PC-3 (cell line): ENCODE measurements at places on chromosomes 13 and 19. TPM values are rescaled to one million over a fixed set of nuclear protein-coding genes. Genes with fewer than 3 reads are reported as not detected.

- H3K27ac ChIP-seq = no peak overlapping the region
- H3K27me3 ChIP-seq = no peaks in the 10 kb centered on the region
- H3K4me1 ChIP-seq = peaks cover 13% of the 10 kb centered on the region
- DNase-seq = no peak
- H3K36me3 ChIP-seq = no peaks in the 10 kb centered on the region
Measured at GRCh38 chr13:100872761-100873160, 198.2 kb upstream of the TMTC4 start.

DNA sequence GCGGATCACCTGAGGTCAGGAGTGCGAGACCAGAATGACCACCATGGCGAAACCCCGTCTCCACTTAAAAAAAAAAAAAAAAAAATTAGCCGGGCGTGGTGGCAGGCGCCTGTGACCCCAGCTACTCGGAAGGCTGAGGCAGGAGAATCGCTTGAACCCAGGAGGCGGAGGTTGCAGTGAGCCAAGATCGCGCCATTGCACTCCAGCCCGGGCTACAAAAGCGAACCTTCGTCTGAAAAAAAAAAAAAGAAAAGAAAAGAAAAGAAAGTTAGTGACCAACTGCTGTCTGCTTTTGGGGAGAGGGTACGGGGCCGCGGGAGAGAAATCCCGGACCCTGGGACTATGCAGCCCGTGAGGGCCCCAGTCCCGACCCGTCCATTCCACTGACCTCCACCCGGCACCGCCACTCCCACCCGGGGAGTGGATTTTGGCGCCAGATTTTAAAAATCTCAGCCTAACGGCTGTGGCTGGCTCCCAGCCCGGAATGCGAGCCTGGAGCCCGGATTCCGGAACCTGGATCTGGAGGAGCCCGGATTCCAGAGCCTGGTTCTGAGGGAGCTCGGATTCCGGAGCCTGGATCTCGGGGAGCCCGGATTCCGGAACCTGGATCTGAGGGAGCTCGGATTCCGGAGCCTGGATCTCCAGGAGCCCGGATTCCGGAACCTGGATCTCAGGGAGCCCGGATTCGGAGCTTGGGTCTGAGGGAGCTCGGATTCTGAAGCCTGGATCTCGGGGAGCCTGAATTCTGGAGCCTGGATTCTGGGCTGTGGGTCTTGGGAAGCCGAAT lies 6.1 kb upstream of the LMNB2 start:
- no peaks in the 10 kb centered on the region for H3K27me3 ChIP-seq
- peak overlapping the region; percentile 71 for H3K27ac ChIP-seq
- no peaks in the 10 kb centered on the region for H3K36me3 ChIP-seq
- peak; percentile 95 for DNase-seq

- H3K4me1 ChIP-seq = no peaks in the 10 kb centered on the region
- DNase-seq = no peak
- H3K4me3 ChIP-seq = no peak overlapping the region
- no peaks in the 10 kb centered on the region for H3K27me3 ChIP-seq
- no peak overlapping the region for H3K27ac ChIP-seq
- no peaks in the 10 kb centered on the region for H3K36me3 ChIP-seq
Measured at GRCh38 chr19:5196832-5197231, 143.8 kb downstream of the PTPRS start.

GRCh38 chr13:51066091-51066831 lies 44.8 kb downstream of the C13orf42 start:
- peak; percentile 16 for DNase-seq
- H3K27me3 ChIP-seq = no peaks in the 10 kb centered on the region
- no peak overlapping the region for H3K4me3 ChIP-seq
- H3K36me3 ChIP-seq = no peaks in the 10 kb centered on the region
- no peak overlapping the region for H3K27ac ChIP-seq

DNA sequence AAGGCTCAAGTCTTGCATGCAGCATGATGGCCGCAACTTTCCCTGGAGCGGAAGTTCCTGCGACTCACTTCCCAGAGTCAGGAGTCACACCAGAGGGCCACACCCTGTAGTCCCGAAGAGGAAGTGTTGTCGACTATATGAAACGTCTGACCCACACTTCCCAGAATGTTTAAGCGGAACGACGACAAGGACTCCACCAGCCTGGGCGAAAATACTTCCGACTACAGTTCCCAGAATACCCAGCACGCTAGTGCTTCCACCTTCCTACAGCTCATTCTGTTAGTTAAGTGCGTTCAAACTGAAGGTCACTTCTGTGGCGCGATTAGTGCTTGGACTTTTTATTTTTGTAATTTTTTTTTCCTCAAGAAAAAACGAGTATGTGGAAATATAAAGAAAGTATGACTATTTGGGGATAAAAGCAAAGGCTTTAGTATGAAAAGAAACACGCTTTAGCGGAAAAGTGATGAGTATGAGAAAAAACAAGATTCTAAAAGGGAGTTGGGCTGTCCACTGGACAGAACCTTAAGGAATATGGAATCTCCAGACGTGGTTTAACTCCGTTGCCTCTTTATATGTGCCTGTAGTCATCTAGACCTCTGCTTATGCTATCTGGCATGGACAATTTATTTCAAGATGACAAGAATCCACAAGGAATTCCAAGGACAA lies 15.5 kb upstream of the ZNF112 start:
- H3K27me3 ChIP-seq = no peaks in the 10 kb centered on the region
- no peaks in the 10 kb centered on the region for H3K36me3 ChIP-seq
- DNase-seq = no peak
- no peaks in the 10 kb centered on the region for H3K4me1 ChIP-seq
- no peak overlapping the region for H3K4me3 ChIP-seq

- DNase-seq = no peak
- no peak overlapping the region for H3K4me3 ChIP-seq
- no peak overlapping the region for H3K27ac ChIP-seq
- no peaks in the 10 kb centered on the region for H3K27me3 ChIP-seq
- no peaks in the 10 kb centered on the region for H3K4me1 ChIP-seq
- H3K36me3 ChIP-seq = no peaks in the 10 kb centered on the region
Measured at GRCh38 chr13:92460479-92460878, 766.1 kb upstream of the GPC6 start.

- no peaks in the 10 kb centered on the region for H3K36me3 ChIP-seq
- no peak overlapping the region for H3K27ac ChIP-seq
- peaks cover 11% of the 10 kb centered on the region for H3K4me1 ChIP-seq
Measured at GRCh38 chr13:27267596-27267995, 3.0 kb upstream of the RASL11A start.

- no peak overlapping the region for H3K4me3 ChIP-seq
- no peak overlapping the region for H3K27ac ChIP-seq
- no peak for DNase-seq
- 0 out of 2 replicates have a peak, but pooled peaks cover 3% of the 10 kb centered on the region for H3K27me3 ChIP-seq
- no peaks in the 10 kb centered on the region for H3K36me3 ChIP-seq
Measured at GRCh38 chr19:16936901-16937300, 48.1 kb downstream of the F2RL3 start.

DNA sequence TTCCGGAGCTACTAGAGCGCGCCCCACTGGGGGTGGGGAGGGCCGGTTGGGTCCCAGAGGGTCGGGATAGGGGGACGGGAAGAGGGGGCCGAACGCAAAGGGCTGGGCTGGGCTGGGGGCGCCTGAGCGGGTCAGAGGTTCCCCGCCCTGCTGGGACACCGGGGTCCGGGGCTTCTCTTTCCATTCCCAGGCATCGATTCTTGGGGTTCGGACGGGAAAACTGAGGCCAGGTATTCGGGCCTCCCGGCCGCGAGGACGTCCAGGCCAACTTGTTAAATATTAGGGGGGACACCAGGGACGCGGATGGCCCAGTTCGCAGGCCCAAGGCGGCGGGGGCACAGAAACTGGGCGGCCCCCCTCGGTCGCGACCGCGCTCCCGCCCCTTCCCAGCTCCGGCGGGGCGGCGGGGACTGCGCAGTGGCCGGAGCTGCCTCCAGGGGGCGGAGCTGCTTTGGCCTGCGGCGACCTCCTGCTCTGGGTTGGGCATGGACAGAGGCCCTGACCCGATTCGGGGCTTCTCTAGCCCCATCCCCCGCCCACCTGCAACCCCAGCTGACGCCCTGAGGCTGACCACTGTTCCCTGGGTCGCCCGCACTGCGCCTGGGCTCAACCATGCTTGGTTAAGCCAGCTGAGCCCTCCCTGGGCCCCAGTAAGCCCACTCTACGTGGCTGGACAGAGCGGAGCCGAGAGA lies 1.2 kb upstream of the KLF16 start:
- DNase-seq = peak; percentile 44
- no peaks in the 10 kb centered on the region for H3K27me3 ChIP-seq
- H3K4me1 ChIP-seq = peaks cover 10% of the 10 kb centered on the region; the same call in 1 of the 2 replicates
- peak overlapping the region; percentile 75 for H3K4me3 ChIP-seq
- H3K36me3 ChIP-seq = no peaks in the 10 kb centered on the region

DNA sequence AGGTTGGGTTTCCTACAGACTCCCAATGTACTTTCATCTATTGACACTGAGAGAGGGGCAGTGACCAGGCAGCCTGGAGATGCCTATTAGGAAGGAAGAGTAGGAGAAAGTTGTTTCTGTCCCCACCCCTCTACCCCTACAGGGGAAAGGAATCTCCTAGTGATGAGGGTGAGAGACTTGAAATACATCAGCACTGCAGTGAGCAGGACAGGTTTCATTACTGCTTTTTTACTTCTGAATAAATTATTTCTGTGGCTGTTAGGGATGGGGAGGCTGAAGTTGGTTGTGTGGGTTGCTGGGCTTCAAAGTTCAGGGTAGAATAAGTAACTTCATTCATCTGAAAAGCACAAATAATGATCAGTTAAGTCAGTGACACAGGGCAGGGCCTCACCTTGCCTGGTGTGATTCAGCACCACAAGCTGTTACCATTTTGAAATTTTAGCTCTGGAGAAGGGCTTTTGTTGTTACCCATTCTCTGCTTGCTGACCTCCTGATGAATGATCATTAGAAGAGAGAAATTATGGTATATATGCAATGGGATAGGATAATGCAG lies 19.3 kb downstream of the CEACAM1 start:
- H3K4me1 ChIP-seq = no peaks in the 10 kb centered on the region
- H3K27ac ChIP-seq = no peak overlapping the region
- no peaks in the 10 kb centered on the region for H3K36me3 ChIP-seq
- no peaks in the 10 kb centered on the region for H3K27me3 ChIP-seq
- H3K4me3 ChIP-seq = no peak overlapping the region
- no peak for DNase-seq

- H3K4me3 ChIP-seq = no peak overlapping the region
- H3K4me1 ChIP-seq = no peaks in the 10 kb centered on the region
- H3K27me3 ChIP-seq = no peaks in the 10 kb centered on the region
- no peak for DNase-seq
Measured at GRCh38 chr13:114177245-114178010, 1.6 kb upstream of the CFAP97D2 start.

DNA sequence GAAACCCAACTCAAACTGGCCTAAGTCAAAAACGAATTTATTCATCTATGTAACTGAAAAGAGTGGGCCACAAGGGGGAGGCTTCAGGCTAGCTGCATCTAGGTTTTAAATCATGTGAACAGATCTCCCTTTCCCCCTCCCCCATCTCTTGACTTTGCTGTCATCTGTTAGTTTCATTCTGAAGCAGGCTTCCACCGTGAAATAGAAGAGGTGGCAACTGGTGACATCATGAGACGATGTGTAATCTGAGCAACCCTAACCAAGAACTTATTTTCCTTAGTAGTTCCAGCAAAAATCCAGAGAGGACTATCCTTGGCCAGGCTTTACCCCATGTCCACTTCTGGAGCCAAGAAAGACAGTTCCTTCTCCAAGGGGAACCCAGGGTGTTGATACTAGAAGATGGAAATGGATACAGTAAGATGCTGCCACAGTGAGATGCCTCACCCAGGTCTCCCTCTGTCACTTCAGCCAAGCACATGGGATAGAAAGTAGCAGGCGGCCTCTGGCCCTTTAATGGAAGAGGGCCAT lies 9.4 kb downstream of the SAMD4B start:
- H3K27ac ChIP-seq = no peak overlapping the region
- H3K36me3 ChIP-seq = no peaks in the 10 kb centered on the region; the same call in 1 of the 2 replicates
- DNase-seq = no peak
- no peaks in the 10 kb centered on the region for H3K4me1 ChIP-seq
- no peak overlapping the region for H3K4me3 ChIP-seq
- H3K27me3 ChIP-seq = no peaks in the 10 kb centered on the region

GRCh38 chr13:111082240-111082639 lies 32.9 kb upstream of the ARHGEF7 start:
- no peaks in the 10 kb centered on the region for H3K27me3 ChIP-seq
- H3K4me3 ChIP-seq = no peak overlapping the region
- no peak overlapping the region for H3K27ac ChIP-seq
- H3K36me3 ChIP-seq = no peaks in the 10 kb centered on the region
- DNase-seq = no peak

GRCh38 chr13:46778890-46779289 lies 18.1 kb downstream of the ESD start:
- peaks cover 32% of the 10 kb centered on the region for H3K36me3 ChIP-seq
- no peak overlapping the region for H3K4me3 ChIP-seq
- peaks cover 17% of the 10 kb centered on the region for H3K4me1 ChIP-seq
- no peaks in the 10 kb centered on the region for H3K27me3 ChIP-seq
- peak; percentile 30 for DNase-seq

GRCh38 chr19:46426035-46426505 lies 2.7 kb downstream of the PNMA8C start:
- no peak overlapping the region for H3K27ac ChIP-seq
- no peaks in the 10 kb centered on the region for H3K36me3 ChIP-seq
- no peaks in the 10 kb centered on the region for H3K4me1 ChIP-seq
- no peak overlapping the region for H3K4me3 ChIP-seq
- no peak for DNase-seq
- no peaks in the 10 kb centered on the region for H3K27me3 ChIP-seq

- H3K4me1 ChIP-seq = peaks cover 14% of the 10 kb centered on the region
- H3K27ac ChIP-seq = no peak overlapping the region
- DNase-seq = no peak
Measured at GRCh38 chr19:15320116-15320515, 12.2 kb downstream of the BRD4 start.

- no peak overlapping the region for H3K27ac ChIP-seq
- H3K4me3 ChIP-seq = no peak overlapping the region
- no peaks in the 10 kb centered on the region for H3K36me3 ChIP-seq
- no peak for DNase-seq
- no peaks in the 10 kb centered on the region for H3K27me3 ChIP-seq
Measured at GRCh38 chr13:112793545-112794445, 104.0 kb downstream of the ATP11A start.

DNA sequence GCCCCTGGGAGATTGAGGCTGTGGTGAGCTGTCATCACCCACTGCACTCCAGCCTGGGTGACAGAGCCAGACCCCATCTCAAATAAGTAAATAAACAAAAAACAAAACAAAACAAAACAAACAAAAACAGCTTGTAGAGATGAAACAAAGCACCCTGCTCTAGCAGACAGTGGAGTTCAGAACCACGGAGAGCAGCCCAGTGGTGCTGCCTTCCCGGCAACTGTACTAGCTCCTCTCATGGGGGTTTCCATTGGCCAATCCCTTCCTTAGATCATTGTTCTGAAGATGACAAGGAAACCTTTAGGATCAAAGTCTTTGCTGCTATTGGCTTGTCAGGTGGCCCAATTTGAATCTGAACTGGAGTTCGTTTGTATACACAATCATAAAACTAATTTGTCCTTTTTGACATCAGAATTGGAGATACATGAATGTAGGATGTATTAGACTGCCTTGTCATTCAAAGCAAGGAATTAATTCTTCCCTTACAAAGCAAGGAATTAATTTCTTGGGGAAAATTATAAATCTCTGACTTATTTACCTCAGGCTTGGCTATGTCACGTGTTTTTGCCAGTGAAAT lies 19.7 kb upstream of the SYCN start:
- peak; percentile 25 for DNase-seq
- no peaks in the 10 kb centered on the region for H3K36me3 ChIP-seq
- no peaks in the 10 kb centered on the region for H3K27me3 ChIP-seq
- no peak overlapping the region for H3K4me3 ChIP-seq

GRCh38 chr13:94711561-94712286 lies 621 bp downstream of the SOX21 start:
- H3K4me1 ChIP-seq = 0 out of 2 replicates have a peak, but pooled peaks cover 25% of the 10 kb centered on the region
- H3K36me3 ChIP-seq = no peaks in the 10 kb centered on the region
- H3K27me3 ChIP-seq = no peaks in the 10 kb centered on the region
- H3K4me3 ChIP-seq = peak overlapping the region; percentile 98

LIM2 gene
- not detected in 2 replicates for total RNA-seq

WDR62 gene
- 13.3 and 13.9 TPM in 2 replicates for total RNA-seq

FXYD1 gene
- total RNA-seq = not detected in 2 replicates

GSX1 gene
- not detected in 2 replicates for total RNA-seq

AKAP11 gene
- 5.2 and 7.2 TPM in 2 replicates for total RNA-seq

ZNF729 gene
- not detected in 2 replicates for total RNA-seq
